ENCODE measurements at places on chromosomes 12 and 14. TPM values are rescaled to one million over a fixed set of nuclear protein-coding genes. Genes with fewer than 3 reads are reported as not detected.

CCDC177 gene
- 7.8 TPM for total RNA-seq

MYO1A gene
- total RNA-seq: 0.64 TPM

NOS1 gene
- total RNA-seq: 0.96 TPM

A2ML1 gene
- not detected for total RNA-seq

B3GNT4 gene
- 1.8 TPM for total RNA-seq

OVCH1 gene
- not detected for total RNA-seq

SYT10 gene
- not detected for total RNA-seq

RDH12 gene
- total RNA-seq: 0.22 TPM

TBX5 gene
- total RNA-seq: not detected

OR6C2 gene
- not detected for total RNA-seq

BATF gene
- total RNA-seq: not detected

NRIP2 gene
- total RNA-seq: not detected

SMCO2 gene
- total RNA-seq: not detected

ARPC3 gene
- total RNA-seq: 190 TPM

OS9 gene
- total RNA-seq: 225 TPM

KCNC2 gene
- 11.6 TPM for total RNA-seq

IKZF4 gene
- 24.1 TPM for total RNA-seq

KLRC4 gene
- not detected for total RNA-seq

COX6A1 gene
- total RNA-seq: 405 TPM

MBIP gene
- 26.7 TPM for total RNA-seq

CIROP gene
- not detected for total RNA-seq

RNASE3 gene
- not detected for total RNA-seq

SLC39A2 gene
- total RNA-seq: not detected

PDE6H gene
- total RNA-seq: not detected

SSPN gene
- 0.91 TPM for total RNA-seq

ARHGAP9 gene
- total RNA-seq: 52.0 TPM

FBLN5 gene
- not detected for total RNA-seq

MAP1LC3B2 gene
- total RNA-seq: 4.4 TPM

KLRC1 gene
- total RNA-seq: not detected

CLEC9A gene
- not detected for total RNA-seq

TTC7B gene
- 83.1 TPM for total RNA-seq

RBMS2 gene
- 10.2 TPM for total RNA-seq

REM2 gene
- 73.2 TPM for total RNA-seq

ART4 gene
- total RNA-seq: not detected

CDH24 gene
- total RNA-seq: 164 TPM

IFI27 gene
- 3.7 TPM for total RNA-seq

C12orf56 gene
- total RNA-seq: 1.8 TPM

PFKM gene
- total RNA-seq: 169 TPM

ISCU gene
- 48.4 TPM for total RNA-seq

CCDC197 gene
- total RNA-seq: not detected

Measured in glutamatergic neuron (in vitro differentiated cells).